CD4-positive, CD25-positive, alpha-beta regulatory T cell (primary cell): ENCODE measurements at places on chromosomes 3 and 15.

DNA sequence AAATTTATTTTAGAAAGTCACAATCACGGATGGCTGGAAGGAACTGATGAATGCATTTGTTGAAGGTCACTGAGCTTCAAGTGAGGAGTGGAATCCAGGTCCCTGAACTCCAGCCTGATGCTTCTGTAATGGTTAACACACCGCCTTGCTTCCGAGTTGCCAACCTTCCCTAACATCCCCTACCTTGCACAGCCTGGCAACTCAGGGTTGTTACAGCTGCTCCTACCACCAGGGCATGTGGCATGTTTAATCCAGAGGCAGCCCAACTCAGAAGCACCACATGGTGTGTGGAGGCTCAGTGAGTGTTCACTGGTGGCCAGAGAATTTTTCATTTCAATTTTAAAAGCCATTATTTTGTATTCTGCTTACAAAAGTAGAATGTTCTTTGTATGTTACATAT is 4.9 kb downstream of the TM2D3 start:
- no peak for DNase-seq

- DNase-seq = no peak
Observed at GRCh38 chr15:29821416-29822099, 710 bp downstream of the TJP1 start.

GRCh38 chr3:126355777-126356372 is 1.3 kb downstream of the KLF15 start:
- no peak for DNase-seq

DNA sequence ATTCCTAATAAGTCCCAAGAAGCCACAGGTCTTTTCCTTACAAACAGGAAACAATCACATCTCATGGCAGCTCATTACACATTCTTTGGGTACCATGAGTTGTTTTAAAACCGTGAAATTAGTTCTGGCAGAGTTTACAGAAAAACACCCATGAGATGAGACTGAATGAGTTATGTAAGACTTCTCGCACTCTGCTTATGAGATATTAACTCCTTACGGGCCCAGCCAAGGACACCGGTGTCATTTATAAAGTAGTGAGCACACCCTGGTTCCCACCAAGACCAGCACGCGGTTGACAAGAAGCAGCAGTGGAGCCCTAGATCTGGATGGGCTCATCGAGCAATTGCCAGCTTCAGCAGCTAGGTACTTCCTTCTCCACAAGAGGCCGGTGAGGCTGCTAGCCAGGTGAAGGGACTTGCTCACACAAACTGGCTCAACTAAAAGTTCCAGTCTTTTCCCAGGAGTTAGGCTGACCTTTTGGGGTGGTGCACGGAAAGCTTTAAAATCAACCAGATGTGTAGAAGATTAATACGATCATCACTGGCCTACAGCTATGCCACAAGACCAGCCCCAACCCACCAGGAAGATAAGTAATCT is 318.6 kb upstream of the ICE2 start:
- DNase-seq = no peak

DNA sequence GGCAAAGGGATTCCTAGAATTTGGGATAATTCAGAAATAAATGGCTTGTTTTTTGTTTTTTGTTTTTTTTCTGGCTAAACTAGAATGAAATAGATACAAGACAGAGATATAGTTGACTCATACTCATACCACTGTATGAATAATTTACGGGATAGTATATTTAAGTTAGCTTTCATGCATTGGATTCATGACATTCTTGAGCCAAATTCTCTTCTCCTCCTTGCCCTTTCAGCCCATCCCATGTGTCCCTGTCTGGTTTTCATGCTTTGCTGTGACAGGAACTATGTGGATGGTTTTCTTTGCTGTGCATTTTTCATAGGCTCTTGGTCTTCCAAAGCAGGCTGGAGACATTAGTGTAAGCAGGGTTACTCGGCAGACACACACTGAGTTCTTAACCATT is 66.6 kb upstream of the UMPS start:
- no peak for DNase-seq

GRCh38 chr3:182136008-182136910 is 424.5 kb downstream of the SOX2 start:
- DNase-seq = no peak

DNA sequence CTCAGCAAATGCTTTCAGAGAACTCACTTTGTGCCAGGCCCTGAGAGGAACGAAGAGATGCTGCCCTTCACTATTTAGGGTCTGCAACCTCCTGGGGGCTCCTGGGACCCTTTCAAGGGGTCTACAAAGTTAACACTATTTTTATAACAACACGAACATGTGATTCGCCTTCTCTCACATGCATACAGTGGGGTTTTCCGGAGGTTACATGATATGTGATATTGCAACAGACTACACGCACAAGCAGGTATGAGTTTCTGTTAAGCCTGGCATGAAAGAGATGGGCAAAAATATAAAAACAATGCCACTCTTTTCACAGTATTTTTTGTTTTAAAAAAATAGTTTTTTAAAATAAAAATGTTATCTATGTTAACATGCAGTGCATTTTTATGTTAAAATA is 10.3 kb downstream of the STARD5 start:
- DNase-seq = no peak

- DNase-seq = no peak
Observed at GRCh38 chr3:139302801-139303113, 41.1 kb upstream of the MRPS22 start.

- no peak for DNase-seq
Observed at GRCh38 chr3:45437383-45437782, 49.0 kb downstream of the LARS2 start.

DNA sequence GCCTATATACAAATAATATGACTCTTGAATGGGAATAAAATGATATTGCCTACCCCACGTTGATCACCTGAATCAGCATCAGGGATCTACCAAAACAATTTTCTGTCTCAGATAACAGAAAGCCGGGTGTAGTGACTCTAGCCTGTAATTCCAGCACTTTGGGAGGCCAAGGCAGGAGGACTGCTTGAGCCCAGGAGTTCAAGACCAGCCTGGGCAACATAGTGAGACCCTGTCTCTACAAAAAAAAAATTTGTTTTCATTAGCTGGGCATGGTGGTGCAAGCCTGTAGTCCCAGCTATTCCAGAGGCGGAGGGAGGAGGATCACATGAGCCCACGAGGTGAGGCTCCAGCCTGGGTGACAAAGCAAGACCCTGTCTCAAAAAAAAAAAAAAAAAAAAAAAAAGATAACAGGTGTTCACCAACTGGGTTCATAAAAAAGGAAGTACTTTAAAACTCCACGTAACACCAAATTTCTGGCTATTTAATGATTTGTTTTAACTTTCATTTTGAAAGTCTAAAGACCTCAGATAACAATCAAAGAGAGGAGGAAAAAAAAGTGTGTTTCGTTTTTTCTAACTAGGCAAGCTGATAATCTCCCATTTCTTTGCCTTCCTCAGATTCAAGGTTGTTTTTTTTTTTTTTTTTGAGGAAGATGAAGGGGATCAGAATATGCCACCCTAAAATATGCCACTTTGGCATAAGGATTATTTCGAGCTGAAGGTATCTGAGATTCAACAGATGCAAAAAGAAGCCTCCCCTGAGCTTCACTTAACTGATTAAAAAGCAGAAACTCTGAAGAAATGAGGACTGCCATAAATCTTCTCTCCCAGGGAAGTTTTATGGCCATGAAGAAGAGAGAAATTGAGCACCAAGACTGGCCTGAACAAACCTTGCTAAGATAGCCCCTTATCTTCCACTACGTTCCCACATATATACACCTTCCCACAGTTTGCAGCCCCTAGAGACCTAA is 44.1 kb downstream of the TRANK1 start:
- no peak for DNase-seq

DNA sequence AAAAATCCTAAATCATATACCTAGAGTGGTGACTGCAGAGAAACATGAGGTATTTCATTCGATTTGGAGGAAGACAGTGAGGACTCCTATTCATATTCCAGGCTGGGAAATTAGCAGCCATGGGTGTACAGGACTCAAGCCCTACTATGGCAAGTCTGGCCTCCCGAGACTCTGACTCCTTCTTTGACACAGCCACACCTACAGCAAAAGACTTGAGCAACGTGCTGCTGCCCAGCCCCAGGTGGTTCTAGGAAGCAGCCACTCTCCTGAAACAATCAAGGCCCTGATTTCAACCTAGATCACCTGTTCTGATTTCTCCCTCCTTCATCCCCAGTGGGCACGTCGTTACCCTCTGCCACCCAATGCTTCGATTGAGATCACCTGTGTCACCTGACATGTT is 84.0 kb upstream of the ATP11B start:
- DNase-seq = no peak

- peak; percentile 46 for DNase-seq
Observed at GRCh38 chr15:91032919-91033803, 10.8 kb upstream of the VPS33B start.

DNA sequence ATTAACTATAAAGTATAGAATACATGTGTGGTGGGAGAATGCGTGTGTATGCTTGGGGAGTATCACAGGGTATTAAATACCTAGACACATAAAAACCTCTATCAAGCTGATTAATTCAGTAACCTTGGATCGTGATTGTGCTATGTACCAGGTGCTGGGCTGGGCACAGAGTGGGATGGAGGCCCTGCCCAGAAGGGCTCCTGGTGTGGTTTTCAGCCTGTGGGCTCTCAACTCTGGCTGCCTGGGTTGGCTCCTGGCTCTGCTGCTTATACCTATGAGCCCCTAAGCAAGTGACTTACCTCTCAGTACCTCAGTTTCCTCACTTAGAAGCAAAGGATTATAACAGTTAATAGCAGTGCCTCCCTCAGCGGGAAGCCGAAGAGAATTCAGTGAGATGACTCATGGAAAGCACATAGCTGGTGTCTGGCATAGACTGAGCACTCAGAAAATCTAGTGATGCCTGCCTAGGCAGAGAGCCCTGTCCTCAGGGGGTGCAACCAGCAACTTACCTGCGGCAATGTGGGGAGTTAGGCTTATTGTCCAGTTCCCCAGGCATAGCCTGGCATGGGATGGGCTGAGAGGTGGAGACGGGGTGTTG is 90.6 kb upstream of the MYZAP start:
- no peak for DNase-seq

DNA sequence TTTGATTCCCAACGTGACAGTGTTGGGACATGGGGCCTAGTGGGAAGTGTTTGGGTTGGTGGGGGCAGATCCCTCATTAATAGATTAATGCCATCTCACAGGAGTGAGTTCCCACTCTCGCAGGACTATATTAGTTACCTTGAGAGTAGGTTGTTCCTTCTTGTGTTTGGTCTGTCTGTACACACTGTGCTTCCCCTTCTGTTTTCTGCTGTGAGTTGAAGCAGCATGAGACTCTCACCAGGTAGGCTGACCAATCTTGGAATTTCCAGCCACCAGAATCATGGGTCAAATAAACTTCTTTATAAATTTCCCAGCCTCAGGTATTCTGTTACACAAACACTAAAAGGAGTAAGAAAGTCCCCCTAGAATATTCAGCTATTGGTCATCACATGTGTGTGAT is 145.4 kb downstream of the ERC2 start:
- DNase-seq = no peak

DNA sequence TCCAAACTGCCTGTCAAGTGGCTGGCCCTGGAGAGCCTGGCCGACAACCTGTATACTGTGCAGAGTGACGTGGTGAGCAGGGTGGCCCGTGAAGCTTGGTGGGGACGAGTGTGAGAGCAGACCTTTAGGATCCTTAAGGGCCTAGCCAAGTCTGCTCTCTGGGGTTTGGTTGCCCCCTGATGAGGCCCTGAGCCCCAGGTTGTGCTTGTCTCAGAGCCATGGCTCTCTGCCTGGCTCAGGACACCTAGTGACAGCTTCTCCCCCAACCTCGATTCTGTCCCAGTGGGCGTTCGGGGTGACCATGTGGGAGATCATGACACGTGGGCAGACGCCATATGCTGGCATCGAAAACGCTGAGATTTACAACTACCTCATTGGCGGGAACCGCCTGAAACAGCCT is 14.4 kb downstream of the TYRO3 start:
- no peak for DNase-seq

DNA sequence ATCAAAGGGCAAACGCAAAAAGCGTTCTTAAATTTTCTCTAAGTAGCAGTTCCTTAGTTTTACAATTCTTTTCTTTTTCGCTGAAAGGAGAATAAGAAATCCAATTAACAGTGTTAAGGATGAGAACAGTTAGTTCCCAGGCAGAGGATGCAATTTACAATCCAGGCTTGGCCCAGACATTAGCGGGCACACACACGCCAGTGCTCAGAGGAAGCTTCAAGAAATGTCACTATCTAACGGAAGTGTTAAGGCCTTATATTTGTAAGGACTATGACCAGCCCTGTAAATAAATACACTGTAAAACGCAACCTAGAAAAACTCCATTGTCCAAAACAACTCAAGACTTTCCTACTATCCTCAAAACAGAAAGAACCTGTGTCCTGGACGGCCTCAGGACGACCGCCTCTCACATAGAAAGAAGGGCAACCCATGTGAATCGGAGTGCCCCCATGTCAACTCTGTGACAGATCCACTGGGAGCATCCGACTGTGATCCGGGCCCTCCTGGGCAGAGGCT is 1.3 kb downstream of the ACAP2 start:
- no peak for DNase-seq

DNA sequence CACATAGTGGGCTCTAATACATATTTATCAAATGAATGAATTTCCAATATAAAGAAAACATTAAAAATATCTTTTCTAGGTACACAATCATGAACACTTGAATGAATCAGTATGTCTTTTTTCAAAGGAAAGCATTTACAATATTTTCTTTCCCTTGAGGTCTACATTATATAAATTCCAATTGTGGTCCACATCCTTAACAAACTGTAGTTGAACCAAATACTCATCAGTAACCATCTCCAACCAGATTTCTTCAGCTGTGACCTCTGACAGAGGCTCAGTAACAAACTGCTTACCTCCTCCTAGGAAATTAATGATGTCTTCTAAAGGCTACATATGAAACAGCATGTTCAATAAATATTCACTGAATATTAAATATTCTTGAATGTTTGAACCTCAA is 58.8 kb downstream of the CFAP20DC start:
- DNase-seq = no peak

DNA sequence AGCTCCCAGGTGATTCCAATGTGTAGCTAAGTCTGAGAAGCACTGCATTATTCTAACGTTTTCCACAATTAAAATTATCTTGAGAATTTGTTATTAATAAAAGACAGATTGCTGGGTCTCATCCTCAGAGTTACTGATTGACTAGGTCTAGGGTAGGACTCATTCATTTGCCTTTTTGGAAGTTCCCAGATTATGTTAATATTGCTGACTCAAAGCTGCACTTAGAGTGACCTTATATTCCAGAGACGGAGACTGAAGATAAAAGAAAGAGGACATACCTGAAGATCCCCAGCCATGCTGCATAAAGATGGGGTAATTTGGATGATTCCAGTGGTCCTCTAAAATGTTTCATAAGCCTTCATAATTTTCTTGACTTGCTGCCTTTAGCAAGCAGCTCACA is 81.8 kb downstream of the PLSCR2 start:
- DNase-seq = no peak

DNA sequence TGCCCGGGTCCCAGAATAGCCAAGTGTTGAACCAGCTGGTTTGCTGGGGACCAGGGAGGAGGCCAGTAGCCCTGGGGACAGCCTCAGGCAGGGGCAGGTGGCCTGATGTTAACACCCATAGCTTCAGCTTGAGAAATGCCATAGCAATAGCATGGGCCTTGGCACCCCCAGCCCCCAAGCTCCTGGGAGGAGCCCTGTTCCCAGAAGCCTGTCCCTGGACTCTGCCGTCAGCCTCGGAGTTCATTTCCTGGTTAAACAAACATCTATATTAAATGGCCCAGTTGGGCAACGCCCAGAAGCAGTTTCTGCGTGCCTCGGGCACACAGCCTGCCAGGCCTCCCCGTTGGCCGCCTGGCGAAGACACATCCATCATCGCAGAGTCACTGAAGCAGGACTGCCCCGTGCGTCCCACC is 58.2 kb downstream of the FGD5 start:
- DNase-seq = no peak
